ENCODE measurements at places on chromosomes 1 and 21. TPM values are rescaled to one million over a fixed set of nuclear protein-coding genes. Genes with fewer than 3 reads are reported as not detected.

Gene LCE1C
- not detected for total RNA-seq

Gene LCE1F
- not detected for total RNA-seq

Gene GPR161
- total RNA-seq, result 15.7 TPM

Gene CCDC27
- total RNA-seq, result not detected

Gene FALEC
- not detected for total RNA-seq

GRCh38 chr1:45769261-45769932 is 18.9 kb upstream of the IPP start:
- no peaks in the 10 kb centered on the region for H3K27me3 ChIP-seq
- no peak overlapping the region for H3K27ac ChIP-seq
- no peak for DNase-seq
- H3K4me3 ChIP-seq, result no peak overlapping the region
- H3K36me3 ChIP-seq, result no peaks in the 10 kb centered on the region

- no peaks in the 10 kb centered on the region for H3K36me3 ChIP-seq
- H3K4me3 ChIP-seq, result no peak overlapping the region
- no peaks in the 10 kb centered on the region for H3K4me1 ChIP-seq
- H3K27me3 ChIP-seq, result no peaks in the 10 kb centered on the region
- H3K27ac ChIP-seq, result no peak overlapping the region
Observed at GRCh38 chr1:30270461-30270860, 452.9 kb downstream of the MATN1 start.

- H3K27ac ChIP-seq, result peak overlapping the region; percentile 4
- H3K36me3 ChIP-seq, result no peaks in the 10 kb centered on the region
- no peak for DNase-seq
- H3K27me3 ChIP-seq, result no peaks in the 10 kb centered on the region
- peaks cover 19% of the 10 kb centered on the region for H3K4me1 ChIP-seq
- peak overlapping the region; percentile 40 for H3K4me3 ChIP-seq
Observed at GRCh38 chr21:36980280-36981048, 14.0 kb upstream of the HLCS start.

- peaks cover 9% of the 10 kb centered on the region for H3K4me1 ChIP-seq
- DNase-seq, result no peak
- H3K4me3 ChIP-seq, result no peak overlapping the region
- H3K27ac ChIP-seq, result no peak overlapping the region
Observed at GRCh38 chr21:28513428-28513827, 479.2 kb downstream of the LTN1 start.

GRCh38 chr1:46489169-46489637 is 433 bp upstream of the DMBX1 start:
- peaks cover 34% of the 10 kb centered on the region for H3K27me3 ChIP-seq
- DNase-seq, result no peak
- no peaks in the 10 kb centered on the region for H3K36me3 ChIP-seq
- peak overlapping the region; percentile 27 for H3K4me3 ChIP-seq
- peaks cover 26% of the 10 kb centered on the region for H3K4me1 ChIP-seq

GRCh38 chr1:153540394-153541361 is at the start of gene S100A5:
TSS of gene S100A5 (minus strand) at chr1:153540934. CDS start at chr1:153540191, 743 bp downstream.
- no peak within 1 kb of the TSS for H3K4me3 ChIP-seq
- no peaks in the 10 kb centered on the region for H3K27me3 ChIP-seq
- H3K27ac ChIP-seq, result peak within 1 kb of the TSS; percentile 99
- peak; percentile 91 for DNase-seq
- H3K36me3 ChIP-seq, result no peaks in the 10 kb centered on the region
- peaks cover 82% of the 10 kb centered on the region for H3K4me1 ChIP-seq

- no peaks in the 10 kb centered on the region for H3K4me1 ChIP-seq
- no peak overlapping the region for H3K4me3 ChIP-seq
- DNase-seq, result no peak
- no peaks in the 10 kb centered on the region for H3K36me3 ChIP-seq
- no peaks in the 10 kb centered on the region for H3K27me3 ChIP-seq
Observed at GRCh38 chr1:71766748-71767147, 515.6 kb downstream of the NEGR1 start.

DNA sequence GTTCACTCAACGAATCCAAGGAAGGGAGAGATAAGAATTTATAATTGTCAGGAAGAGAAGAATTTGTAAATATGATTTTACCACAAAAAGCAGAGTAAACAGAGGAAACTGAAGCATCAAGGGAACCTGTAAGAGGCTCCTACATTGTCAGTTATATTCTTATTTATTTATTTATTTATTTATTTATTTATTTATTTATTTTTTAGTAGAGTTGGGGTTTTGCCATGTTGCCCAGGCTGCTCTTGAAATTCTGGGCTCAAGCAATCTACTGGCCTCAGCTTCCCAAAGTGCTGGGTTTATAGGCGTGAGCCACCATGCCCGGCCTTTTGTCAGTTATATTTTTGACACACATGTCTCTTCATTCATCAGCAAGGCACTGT is 47.1 kb downstream of the FCRL3 start:
- no peak overlapping the region for H3K4me3 ChIP-seq
- no peaks in the 10 kb centered on the region for H3K36me3 ChIP-seq
- DNase-seq, result no peak
- no peak overlapping the region for H3K27ac ChIP-seq

DNA sequence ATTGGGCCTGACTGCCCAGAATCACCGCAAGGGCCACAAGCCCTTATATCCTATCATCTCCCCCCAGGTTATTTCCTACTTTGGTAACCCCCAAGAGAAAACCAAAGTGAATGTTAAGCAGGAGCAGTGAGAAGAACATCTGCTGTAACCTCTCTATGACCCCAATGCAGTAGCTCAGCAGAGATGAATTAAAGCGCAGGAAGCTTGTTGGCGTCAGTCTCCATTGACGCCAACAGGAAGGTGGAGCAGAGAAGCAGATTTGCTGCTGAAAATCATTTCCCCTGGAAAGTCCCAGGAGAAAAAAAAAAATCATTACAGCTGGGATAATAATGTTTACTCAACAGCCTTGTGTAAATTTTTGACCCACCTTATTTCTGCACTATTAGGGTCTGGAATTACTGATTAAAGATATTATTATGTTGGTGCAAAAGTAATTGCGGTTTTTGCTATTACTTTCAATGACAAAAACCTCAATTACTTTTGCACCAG is 33.2 kb upstream of the FAM163A start:
- no peaks in the 10 kb centered on the region for H3K4me1 ChIP-seq
- no peak for DNase-seq
- H3K4me3 ChIP-seq, result no peak overlapping the region
- H3K36me3 ChIP-seq, result no peaks in the 10 kb centered on the region
- H3K27me3 ChIP-seq, result no peaks in the 10 kb centered on the region
- no peak overlapping the region for H3K27ac ChIP-seq

Data from vagina (tissue), 2 donors.